ENCODE measurements at places on chromosomes 5 and 9.
A peak's percentile ranks its signal among the peaks of the same experiment; 100 is the strongest.

- DNase-seq = no peak
Observed at GRCh38 chr5:124919076-124919475, 172.6 kb upstream of the ZNF608 start.

DNA sequence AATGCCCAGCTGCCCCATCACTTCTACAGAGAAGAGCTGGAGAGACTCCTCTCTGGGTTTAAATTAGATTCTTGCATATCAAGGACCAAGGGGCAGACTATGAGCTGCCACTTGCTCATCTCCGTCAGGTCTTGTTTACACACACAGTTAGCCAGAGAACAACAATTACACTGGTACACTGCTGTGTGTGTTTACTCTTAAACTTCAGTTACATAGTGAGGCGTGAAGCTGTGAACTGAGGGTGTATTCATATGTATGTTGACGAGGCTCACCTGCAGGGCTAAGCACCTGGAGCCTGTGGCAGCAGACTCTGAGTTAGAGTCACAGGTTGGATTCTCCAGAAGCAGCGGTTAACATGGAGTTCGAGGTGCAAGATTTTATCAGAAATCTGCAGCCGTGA is 155.4 kb upstream of the ANKH start:
- DNase-seq = no peak

GRCh38 chr5:82753374-82753773 is 323.8 kb downstream of the TMEM167A start:
- DNase-seq = no peak

- peak; percentile 94 for DNase-seq
Observed at GRCh38 chr5:142977363-142978051, 207.3 kb downstream of the ARHGAP26 start.

GRCh38 chr9:90331826-90332575 is 310.6 kb downstream of the DIRAS2 start:
- peak; percentile 92 for DNase-seq

- DNase-seq = peak; percentile 13
Observed at GRCh38 chr5:14581891-14582796, 552 bp downstream of the OTULINL start.

DNA sequence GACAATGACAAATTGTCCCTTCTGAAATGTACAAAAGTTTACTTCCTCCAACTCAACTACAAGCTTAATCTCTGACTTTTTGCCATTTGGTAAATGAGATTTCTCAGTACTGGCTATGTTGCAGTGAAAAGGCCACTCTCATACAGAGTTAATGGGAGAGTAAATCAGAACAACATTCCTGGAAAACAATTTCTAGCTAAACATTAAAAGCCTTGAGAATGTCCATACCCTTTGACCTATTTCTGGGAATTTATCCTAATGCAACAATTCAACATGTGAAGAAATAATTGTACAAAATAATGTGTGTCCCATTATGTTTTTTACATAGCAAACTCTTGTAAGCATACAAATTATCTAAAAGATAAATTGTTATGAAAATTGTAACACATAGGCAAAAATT is 56.3 kb upstream of the SPEF2 start:
- DNase-seq = no peak

GRCh38 chr5:129904667-129905472 is 605 bp downstream of the CHSY3 start:
- peak; percentile 14 for DNase-seq

GRCh38 chr5:2569774-2570542 is 181.5 kb downstream of the IRX2 start:
- DNase-seq = no peak

GRCh38 chr9:76699971-76700370 is 64.3 kb upstream of the PCA3 start:
- peak; percentile 74 for DNase-seq

DNA sequence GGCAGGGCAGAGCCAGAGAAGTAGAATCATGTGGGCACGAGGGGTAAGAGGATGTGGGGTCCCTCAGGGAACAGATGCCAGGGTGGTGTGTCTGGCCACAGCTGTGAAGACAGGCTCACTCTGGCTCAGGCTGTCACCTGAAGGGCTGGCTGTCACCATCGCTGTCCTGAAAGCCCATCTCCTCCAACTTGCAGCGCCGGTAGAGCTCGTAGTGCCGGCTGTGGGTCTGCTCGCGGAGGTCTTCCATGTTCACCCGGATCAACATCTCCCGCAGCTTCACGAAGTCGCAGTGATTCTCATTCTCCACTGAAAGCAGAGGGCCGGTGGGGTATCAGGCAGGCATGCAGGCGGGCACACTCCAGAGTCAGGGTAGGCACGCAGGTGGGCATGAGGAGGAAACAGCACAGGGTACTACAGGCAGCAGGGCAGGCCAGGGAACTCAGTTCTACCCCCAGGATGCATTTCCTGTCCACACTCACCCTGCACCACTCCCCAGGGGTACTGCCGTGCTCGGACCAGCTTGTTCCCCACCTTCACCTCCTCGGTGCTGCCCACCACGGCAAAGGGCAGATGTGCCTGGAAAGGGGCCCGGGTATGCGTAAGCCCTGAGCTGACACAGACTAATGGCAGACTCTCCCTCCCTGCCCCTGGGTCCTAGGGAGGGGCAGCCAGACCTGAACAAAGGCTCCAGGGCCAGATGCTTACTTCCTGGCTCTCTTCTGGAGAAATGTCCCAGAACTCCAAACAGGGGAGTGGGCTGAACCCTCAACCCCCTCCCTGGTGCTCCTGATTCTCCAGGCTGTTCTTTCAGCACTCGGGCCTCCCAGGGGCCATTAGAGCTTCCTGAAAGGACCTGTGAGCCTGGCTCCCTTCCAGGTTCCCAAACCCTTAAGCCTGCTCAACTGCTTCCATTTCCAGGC is 14.4 kb downstream of the CCNI2 start:
- no peak for DNase-seq

DNA sequence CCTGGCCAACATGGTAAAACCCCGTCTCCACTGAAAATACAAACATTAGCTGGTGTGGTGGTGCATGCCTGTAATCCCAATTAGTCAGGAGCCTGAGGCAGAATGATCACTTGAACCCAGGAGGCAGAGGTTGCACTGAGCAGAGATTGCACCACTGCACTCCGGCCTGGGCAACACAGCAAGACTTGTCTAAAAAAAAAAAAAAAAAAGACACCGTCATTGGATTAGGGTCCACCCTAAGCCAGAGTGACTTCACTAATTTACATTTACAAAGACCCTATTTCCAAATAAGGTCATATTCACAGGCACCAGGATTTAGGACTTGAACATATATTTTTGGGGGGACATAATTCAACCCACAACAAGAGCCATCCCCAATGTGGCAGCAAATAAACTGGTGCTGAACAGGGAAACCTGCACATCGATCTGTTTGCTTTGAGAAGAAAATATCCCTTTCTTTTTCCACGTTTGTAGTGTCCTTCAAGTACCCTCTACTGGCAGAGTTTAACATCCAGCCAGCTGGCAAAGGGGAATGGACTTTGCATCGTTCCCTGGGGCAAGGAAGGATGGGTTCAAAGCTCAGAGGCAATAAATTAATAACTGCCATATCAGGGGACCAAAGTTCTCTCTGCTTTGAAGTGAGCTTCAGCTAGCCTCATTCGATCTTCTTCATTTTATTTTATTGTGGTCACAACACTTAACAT is 3.7 kb upstream of the DNAJC25 start:
- DNase-seq = no peak

DNA sequence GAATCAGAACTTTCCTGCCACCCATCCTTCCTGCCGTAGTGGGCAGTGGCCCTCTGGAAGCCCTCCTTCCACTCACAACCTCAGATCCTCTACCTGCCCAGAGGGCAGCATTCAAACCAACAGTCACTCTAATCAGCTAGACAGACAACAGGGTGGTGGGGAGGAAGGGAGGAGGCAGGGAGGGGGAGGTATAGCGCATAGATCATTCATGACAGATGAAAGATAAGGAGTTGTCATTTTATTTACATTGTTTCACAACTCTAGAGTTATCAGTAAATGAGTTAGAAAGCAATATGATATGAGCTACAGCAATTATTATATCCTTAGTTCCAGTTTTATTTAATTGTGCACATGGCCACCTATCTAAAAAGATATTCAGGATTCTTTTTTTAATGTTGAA is 852 bp downstream of the IL9 start:
- no peak for DNase-seq

- no peak for DNase-seq
Observed at GRCh38 chr5:81513473-81513872, 119.5 kb upstream of the ACOT12 start.

- DNase-seq = peak; percentile 22
Observed at GRCh38 chr5:151295138-151295537, 8.4 kb downstream of the SLC36A3 start.

DNA sequence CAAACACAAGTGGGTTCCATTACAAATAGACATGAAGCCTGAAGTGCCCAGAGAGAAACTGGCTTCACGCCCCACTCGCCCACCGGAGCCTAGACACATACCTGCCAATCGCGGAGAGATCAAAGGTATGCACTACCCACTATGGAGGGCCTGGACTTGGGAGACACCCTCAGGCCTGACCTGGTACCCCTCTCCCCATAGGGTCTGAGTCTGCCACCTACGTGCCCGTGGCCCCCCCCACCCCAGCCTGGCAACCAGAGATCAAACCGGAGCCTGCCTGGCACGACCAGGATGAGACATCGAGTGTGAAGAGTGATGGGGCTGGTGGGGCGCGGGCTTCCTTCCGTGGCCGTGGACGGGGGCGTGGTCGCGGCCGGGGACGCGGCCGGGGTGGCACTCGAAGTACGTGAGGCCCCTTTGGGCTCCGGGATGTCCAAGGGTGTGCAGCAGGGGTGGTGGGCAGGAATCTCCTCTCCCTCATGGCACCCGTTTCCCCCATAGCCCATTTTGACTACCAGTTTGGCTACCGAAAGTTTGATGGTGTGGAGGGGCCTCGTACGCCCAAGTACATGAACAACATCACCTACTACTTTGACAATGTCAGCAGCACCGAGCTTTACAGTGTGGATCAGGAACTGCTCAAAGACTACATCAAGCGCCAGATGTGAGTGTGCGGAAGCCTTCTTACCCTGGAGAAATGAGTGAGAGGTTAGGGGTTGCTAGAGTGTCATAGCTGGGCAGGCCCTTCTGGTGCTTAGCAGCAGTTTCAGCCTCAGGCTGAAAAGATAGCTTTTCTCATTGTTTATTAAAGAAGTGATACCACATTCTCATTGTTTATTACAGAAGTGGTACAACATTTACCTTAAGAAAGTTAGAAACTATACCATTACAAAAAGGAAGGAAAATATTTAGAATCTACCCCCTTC is 38.7 kb downstream of the LARP1 start:
- peak; percentile 32 for DNase-seq

GRCh38 chr5:6480133-6481051 is 31.7 kb downstream of the UBE2QL1 start:
- DNase-seq = no peak

DNA sequence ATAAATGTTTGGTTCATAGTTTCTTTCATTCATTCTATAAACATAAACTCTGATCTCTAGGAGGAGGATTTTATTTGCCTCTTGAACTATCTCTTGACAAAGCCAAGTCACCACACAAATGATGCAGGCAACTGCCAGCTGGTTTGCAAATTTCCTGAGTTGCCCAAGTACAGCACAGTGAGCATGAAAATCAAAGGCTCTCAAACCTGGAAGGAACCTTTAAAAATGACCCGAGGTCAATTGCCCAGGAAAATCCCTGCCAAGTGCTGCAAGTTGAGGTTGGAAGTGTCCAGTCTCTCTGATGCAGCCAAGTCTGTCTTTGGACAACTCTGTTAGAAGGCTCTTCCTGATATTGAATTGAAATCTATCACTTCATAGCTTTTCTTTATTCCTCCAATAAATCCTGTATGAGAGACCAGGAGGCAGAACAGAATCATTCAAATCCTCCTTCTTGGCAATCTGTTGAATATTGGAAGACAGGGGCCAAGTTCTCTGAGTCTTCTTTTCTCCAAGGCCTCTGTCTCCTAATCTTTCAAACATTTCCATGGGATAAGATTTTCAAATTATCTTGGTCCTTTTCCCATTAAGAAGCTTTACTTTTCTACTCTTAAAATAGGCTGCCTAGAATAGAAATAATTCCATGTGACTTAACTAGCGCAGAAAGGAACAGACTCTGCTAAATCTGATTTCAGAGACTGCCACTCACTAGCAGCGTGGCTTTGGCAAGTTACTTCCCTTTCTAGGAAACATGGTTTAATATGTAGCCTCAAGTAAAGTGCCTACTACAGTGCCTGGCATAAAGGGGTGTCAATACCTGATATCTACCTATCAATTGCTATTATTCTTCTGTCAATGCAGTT is 159.2 kb downstream of the SNX18 start:
- peak; percentile 44 for DNase-seq
